Activated gamma-delta T cell (primary cell): ENCODE measurements at places on chromosomes 13 and 19.

DNA sequence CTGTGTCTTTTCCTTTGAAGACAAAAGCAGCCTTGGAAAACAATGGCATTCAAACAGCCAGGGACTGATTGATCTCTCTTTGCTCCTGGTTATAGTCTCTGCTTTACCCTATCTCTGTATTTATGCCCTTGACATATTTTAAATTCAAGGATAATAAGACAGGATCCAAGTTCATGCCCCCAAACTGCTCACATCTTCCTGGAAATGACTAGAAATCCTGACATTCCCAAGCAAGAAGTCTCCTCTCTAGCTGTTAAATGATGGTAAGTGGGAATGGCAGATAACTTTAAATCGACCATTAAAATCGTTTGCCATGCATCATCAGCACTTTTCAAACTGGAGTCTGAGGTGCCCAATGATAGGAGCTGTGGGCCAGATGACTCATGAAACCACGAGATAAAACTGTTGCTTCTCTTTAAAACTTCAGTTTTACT is 435.6 kb downstream of the FOXO1 start:
- no peak for DNase-seq

- no peak for DNase-seq
Measured at GRCh38 chr13:32415019-32415418, 12.9 kb downstream of the N4BP2L1 start.

GRCh38 chr13:26895081-26895807 is 134.7 kb upstream of the GPR12 start:
- DNase-seq = no peak

DNA sequence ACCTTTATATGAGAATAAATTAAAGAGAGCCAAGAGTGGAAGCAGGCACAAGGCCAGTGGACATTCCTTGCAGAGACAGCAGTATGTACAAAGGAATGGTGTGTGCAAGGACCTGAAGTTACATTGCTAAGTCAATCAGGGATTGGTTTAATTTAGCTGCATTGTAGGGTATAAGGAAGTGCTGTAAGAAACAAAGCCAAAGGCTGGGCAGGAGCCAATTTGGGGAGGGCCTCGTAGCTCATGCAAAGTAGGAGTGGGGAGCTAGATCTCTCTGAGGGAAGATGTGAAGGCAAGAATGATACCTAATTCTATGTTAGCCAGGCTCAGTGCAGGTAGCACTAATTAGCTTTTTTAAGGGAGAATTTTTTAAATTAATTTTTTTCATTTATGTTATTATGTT is 76.7 kb downstream of the SLAIN1 start:
- no peak for DNase-seq

GRCh38 chr13:29436721-29437280 is 158.7 kb downstream of the SLC7A1 start:
- DNase-seq = no peak

DNA sequence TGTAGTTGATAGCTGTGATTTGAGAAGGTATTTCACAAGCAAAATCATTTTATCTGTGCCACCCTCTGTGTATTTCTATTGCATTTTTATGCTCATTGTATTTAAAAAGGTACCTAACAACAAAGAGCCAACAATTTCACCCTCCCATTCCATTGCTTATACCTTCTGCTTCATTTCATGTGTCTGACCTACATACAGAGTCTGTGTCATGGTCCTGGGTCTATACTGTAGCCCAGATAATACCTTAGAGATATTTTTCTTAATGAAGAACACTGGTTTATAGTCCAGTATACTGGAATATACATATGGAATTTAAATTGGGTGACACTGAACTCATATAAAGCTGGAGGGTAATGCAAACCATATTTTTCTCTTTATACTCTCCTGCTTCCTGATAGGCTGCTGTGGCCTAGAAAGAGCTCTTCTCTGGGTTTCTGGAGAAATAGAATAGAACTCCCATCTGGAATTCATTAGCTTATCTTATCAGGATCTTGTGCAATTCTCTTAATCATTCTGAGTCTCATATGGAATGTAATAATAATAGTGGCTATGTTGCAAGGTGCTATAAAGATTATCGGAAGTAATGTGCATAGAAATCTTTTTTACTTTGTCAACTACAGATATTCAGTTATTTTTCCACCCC is 31.8 kb upstream of the SPART start:
- DNase-seq = no peak

GRCh38 chr19:42229855-42230351 is 9.8 kb downstream of the ZNF526 start:
- DNase-seq = no peak

DNA sequence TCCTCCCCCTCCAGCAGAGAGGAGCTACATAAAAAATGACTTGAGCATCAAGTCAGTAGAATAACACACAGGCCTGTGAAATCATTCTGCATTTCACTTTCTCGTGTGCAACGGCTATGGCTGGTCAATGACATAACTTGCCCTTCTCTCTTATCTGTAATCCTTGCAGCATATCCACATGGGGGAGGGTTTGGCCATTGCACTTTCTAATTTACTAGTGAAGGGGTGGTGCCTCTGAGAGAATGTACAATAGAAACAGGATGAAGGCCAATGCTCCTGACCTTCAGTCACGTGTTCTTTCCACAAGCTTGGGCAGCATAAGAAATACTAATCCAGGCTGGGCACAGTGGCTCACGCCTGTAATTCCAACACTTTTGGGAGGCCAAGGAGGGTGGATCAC is 641.0 kb upstream of the ARGLU1 start:
- no peak for DNase-seq

DNA sequence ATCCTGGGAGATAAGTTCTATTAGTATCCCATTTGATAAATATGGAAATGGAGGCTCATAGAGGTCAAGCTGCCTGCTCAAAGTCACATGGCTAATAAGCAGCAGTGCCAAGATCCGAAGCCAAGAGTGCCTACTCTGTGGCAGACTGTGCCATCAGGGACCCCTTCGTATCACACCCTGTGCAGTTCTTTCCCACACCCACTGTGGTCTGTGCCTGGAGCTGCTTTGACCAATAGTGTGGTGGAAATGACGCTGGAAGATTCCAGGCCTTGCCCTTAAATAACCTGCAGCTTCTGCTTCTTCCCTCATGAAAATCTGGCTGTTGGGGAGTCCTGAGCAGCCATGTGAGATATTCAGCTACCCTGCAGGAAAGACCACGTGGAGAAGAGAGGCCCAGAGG is 10.1 kb downstream of the OPA3 start:
- DNase-seq = no peak

GRCh38 chr19:50922317-50922853 is 11.2 kb upstream of the KLK4 start:
- DNase-seq = no peak

- DNase-seq = peak; percentile 37
Measured at GRCh38 chr19:4139614-4140236, 13.7 kb upstream of the CREB3L3 start.

DNA sequence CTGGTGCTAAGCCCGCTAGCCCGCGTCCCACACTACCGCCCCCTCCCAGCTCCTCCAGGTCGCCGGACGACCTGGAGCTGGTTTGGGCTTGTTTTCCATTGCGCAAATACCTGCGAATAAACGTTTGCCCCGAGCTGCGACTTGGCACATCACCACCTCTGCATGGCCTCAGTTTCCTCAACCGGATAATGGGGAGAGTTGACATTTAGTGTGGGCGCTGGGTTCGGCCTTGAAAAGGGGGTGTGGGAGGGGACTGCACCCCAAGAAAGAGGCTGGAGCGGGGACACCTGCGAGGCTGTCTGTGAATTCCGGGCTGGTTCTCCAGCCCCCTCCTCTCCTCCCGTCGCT is 11.0 kb upstream of the JUND start:
- DNase-seq = no peak

- no peak for DNase-seq
Measured at GRCh38 chr19:41945135-41945766, 13.9 kb downstream of the RABAC1 start.

- DNase-seq = no peak
Measured at GRCh38 chr13:113981194-113981605, 7.3 kb upstream of the C13orf46 start.

GRCh38 chr19:50633359-50633758 is 6.3 kb downstream of the SYT3 start:
- no peak for DNase-seq

DNA sequence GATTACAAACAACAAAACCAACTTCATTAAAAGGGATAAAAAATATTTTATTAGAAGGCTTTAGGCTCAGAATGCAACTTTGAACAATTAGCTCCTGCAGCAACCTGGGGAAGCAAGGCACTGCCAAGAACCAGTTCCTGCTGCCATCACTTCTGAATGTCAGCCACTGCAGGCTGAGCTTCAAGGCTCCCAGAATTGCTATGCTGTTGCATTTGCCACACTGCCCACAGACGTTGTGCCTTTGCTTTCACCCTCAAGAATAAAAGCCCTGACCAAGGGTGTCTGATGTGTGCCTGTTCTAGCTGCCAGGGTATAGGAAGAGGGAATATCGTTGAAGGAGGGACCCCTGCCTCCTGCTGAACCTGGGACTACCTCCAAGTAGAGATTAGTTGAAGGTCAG is 238.4 kb downstream of the ITGBL1 start:
- DNase-seq = no peak

- DNase-seq = no peak
Measured at GRCh38 chr13:111947026-111947810, 119.7 kb upstream of the SOX1 start.

DNA sequence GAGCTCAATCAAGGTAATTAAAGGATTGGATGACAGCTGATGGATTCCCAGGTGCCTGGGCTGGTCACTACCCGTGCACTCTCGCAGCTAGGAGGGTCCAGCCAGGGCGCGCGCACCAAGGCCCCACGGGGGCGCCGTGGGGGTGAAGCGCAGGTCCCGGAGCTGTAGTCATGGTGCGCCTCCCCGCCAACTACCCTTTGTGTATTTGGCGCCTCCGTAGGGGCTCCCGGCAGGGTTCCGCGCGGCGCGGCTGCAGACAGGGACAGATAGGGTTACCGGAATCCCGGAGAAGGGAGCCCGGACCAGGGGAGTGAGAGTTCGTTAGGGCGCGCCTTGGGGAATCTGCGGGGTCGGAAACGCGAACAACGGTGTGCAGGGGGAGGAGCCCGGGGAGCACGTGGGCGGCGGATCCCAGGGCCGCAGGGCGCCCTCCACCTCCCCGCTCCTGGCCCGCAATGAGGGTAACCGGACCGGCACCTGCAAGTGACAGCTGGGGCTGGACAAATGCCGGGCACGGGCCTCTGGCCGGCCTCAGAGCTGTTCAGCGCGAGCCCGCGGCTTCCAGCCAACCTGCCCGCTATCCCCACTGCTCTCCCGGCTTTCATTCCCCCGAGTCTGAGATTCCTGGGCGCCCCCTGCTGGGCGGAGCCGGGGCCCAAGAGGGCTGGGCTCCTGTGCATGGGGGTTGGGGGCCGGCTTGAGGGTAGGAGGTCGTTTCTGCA is 3.4 kb upstream of the PRAM1 start:
- peak; percentile 38 for DNase-seq

DNA sequence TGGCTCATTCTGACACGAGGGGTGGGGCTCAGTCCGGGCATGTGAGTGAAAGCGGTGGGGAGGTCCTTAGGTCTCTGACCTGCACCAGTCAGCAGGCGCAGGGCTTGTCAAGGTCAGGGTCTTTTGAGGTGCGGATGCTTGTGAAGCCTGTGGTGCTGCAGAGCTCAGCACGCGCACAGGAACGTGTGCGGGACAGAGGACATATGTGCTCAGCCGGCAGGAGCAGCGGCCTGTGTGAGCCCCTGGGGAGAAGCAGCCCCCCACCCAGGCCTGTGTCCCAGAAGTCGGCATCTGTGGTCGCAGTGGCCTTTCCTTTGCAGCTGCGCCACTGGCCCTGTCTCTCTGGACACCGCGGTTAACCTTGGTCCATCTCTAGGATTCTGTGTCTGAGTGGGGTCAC is 30.9 kb downstream of the ATP4B start:
- DNase-seq = no peak

DNA sequence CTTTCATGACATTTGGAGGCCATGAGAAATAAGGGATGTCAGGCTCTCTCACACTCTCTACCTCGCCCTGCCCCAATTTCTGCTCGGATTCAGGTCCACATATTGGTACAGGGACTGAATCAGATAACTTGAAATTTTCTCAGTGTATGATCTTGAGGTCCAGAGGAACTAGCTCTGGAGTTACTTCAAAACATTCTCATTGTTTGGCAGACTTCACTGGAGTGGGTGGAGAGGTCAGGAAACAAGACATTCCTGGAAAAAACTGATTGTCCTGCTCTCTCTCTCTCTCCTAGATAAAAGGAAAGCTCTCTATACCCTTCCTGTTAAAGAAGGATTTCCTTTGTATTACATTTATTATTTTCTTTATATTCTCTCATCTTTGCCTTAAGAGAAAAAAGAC is 428.1 kb upstream of the DACH1 start:
- no peak for DNase-seq

- no peak for DNase-seq
Measured at GRCh38 chr19:14072535-14073260, at the start of gene MISP3. TSS of gene MISP3 (plus strand) at chr19:14072786. CDS start at chr19:14073310, 524 bp downstream.
